ENCODE measurements at places on chromosomes 5 and 9. TPM values are rescaled to one million over a fixed set of nuclear protein-coding genes. Genes with fewer than 3 reads are reported as not detected.

DNA sequence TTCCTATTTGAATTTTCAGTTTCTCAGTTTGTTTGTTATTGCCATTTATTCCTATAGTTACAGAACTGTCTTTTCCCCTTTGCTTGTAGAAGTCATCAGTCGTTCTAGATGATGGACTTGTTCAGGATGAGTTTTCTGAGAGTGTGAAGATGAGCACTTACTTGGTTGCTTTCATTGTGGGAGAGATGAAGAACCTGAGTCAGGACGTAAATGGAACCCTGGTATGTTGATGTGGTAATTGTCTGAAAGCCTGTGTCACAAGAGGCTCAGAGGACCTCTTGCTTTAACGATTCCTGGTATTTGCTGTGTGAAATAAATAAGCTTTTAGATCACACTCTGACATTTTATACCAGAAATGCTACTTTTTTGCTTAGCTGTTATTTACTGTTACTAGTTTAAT is 50.6 kb downstream of the LNPEP start:
- no peak for DNase-seq

The SPATA31A1 gene
- 0.15 TPM for total RNA-seq

The IFNA21 gene
- not detected for total RNA-seq

GRCh38 chr5:153094333-153094732 is 396.1 kb upstream of the GRIA1 start:
- no peak for DNase-seq

DNA sequence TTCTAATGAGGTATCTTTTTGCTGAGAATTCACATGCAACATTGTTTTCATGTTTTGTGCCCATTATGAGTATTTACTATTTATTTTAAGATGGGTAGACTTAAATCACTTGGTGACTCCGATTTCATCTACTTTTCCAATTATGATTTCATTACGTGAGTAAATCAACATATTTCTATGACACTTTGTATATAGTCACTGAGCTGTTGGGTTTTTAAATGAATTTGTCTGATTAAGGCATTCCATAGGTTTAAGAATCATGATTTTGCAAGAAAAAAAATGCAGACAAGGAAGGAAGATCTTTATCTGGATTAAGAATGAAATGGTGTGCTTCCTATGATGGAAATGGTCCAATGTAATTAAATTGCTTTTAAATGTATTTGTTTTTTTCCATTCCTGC is 661.9 kb downstream of the ANXA1 start:
- DNase-seq, result no peak

The PCDHB14 gene
- total RNA-seq, result 16.5 TPM

The CDC25C gene
- 3.2 TPM for total RNA-seq

DNA sequence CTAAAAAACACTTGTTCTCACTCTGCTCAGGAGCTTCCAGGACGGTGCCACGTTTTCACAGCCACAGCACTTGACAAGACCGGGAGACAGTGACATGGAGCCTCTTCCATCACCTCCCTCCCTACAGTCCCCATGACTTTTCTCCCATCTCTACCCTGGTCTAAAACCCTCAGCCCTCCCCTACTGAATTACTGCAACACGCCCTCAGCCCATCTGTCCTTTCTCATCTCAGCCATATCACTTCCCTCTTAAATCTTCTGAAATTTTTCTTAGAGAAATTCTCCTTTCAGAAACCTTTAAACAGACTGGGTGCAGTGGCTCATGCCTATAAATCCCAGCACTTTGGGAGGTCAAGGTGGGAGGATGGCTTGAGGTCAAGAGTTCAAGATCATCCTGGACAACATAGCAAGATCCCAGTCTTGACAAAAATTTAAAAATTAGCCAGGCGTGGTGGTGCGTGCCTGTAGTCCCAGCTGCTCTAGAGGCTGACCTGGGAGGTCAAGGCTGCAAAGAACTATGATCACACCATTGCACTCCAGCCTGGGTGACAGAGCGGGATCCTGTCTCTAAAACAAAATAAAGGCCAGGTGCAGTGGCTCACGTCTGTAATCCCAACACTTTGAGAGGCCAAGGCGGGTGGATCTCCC is 125.8 kb downstream of the MYO10 start:
- no peak for DNase-seq

DNA sequence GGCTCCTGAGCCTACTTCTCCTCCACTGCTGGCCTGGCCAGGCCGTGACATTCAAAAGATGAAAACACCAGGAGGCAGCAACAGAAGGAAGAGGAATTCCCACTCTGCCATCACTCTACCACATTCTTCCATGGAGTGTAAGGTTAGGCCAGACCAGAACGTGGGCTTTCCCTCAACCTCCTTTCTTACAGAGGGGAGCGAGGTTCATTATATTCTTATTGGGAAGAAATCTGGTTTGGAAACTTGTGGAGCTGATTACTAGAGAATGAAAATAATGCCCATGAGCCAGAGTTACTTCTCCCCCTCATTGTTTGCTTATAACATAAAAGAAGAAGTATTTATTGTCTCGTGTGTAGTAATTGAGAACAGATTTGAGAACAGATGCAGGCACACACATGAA is 136.3 kb upstream of the BASP1 start:
- DNase-seq, result no peak

DNA sequence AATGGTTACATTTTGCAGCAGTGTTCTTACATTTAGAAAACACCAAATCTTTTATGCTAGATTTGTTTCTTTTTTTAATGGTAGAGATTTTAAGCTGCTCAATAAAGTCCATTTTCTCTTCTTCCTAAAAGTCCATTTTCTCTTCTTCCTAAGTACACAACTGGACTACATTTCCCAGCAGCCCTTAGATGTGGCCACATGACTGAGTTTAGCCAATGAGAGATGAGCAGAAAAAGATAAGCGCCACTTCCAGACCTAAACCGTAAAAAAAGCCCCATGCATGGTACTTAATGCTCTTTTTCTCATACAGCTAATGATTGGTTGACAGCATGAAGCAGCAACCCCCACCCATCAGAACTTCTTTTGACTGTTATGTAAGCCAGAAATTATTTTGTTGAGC is 206.7 kb downstream of the FAM114A2 start:
- DNase-seq, result no peak

- DNase-seq, result no peak
These were observed 19.6 kb downstream of the UGCG start for GRCh38 chr9:111916234-111916645.

The RGS7BP gene
- total RNA-seq, result 0.27 TPM

The C1QTNF2 gene
- 1.0 TPM for total RNA-seq
